ENCODE measurements at places on chromosomes 16 and 17.

- no peak for DNase-seq
Measured at GRCh38 chr17:59856859-59857794, 35.6 kb downstream of the TUBD1 start.

- no peak for DNase-seq
Measured at GRCh38 chr16:88369447-88370008, 13.2 kb upstream of the ZNF469 start.

DNA sequence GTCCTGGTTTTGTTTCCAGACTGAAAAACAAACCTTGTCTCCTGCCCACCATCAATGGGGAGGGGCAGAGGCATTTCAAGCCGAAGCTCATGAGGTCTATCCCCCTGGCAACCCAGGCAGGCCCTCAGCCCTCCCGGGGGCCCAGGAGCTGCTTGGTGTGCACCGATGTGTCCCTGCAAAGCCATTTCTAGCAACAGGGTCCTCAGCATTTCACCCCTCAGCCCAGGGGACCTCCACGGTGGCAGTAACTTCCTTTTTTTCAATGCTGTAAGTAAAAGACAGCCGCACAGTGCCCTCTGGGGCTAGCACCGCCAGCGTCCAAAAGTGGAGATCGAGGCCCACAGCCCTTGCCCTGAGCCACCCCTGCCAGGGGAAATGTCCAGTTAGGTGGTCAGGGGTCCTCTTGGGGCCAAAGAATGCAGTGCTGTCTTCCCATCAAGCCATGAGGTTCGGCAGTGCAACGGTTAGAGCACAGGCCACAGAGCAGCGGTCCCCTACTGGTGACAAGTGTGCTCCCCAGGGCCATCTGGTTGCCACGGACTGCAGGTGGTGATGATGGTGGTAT lies 79.9 kb downstream of the LITAF start:
- no peak for DNase-seq

GRCh38 chr17:64540118-64540776 lies 33.5 kb downstream of the CEP95 start:
- DNase-seq = no peak

- no peak for DNase-seq
Measured at GRCh38 chr17:70795620-70796019, 626.3 kb downstream of the KCNJ2 start.

GRCh38 chr17:27985306-27985705 lies 57.2 kb upstream of the NLK start:
- DNase-seq = no peak

GRCh38 chr16:2154533-2155090 lies 970 bp upstream of the TRAF7 start:
- DNase-seq = no peak

DNA sequence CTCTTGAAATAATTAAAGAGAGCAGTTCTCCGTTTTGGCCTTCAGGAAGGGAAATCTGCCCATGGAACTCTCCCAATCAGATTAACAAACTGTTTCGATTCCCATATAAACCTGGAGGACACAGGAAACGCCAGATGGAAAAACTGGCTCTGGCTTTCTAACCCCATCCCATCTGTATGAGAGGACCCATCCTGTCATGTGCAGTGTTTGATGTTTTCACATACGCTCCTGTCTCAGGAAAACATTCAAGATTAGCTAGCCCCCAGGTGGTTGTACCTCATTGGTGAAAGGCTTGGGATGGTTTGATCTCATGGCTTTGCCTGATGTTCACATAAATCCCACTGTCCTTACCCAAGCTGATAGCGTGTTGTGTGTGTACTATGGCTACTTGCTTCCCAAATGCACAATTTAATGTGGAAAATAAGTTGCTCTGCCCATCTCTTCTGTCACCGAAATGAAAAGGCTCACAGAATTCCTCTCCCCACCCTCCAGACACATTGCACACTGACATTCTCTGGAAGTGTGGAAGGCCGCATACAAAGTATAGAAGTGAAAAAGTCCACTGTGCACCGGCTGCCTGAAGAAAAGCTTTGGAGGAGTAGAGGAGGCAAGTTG lies 18.2 kb upstream of the ERN1 start:
- no peak for DNase-seq

GRCh38 chr17:17725752-17726457 lies 44.6 kb downstream of the RAI1 start:
- no peak for DNase-seq

DNA sequence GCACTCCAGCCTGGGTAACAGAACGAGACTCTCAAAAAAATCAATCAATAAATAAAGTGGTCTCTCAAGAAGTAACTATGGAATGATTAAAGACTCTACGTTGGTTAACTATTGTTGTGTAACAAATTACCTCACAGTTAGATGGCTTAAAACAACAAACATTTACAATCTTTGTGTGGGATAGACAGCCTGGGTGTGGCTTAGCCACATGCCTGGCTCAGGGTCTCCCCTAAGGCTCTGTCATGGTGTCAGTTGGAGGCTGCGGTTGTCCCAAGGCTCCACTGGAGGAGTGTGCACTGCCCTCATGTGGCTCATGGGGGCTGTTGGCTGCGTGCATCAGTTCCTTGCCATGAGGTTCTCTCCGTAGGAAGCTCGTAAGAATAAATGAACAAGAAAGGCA lies 294.5 kb downstream of the SNX29 start:
- DNase-seq = no peak

GRCh38 chr16:1347286-1347855 lies 4.3 kb downstream of the TSR3 start:
- DNase-seq = no peak

GRCh38 chr17:65489413-65490155 lies 71.9 kb downstream of the AXIN2 start:
- no peak for DNase-seq

GRCh38 chr17:46896991-46897390 lies 26.0 kb upstream of the GOSR2 start:
- no peak for DNase-seq

GRCh38 chr17:43879723-43880419 lies 27.5 kb downstream of the MPP2 start:
- no peak for DNase-seq

- DNase-seq = no peak
Measured at GRCh38 chr16:67236563-67237395, 9.8 kb downstream of the TMEM208 start.

GRCh38 chr16:58456193-58456592 lies 43.8 kb upstream of the NDRG4 start:
- DNase-seq = no peak
